ENCODE measurements at places on chromosomes 1 and 21. TPM values are rescaled to one million over a fixed set of nuclear protein-coding genes. Genes with fewer than 3 reads are reported as not detected.
A peak's percentile ranks its signal among the peaks of the same experiment; 100 is the strongest.

DNA sequence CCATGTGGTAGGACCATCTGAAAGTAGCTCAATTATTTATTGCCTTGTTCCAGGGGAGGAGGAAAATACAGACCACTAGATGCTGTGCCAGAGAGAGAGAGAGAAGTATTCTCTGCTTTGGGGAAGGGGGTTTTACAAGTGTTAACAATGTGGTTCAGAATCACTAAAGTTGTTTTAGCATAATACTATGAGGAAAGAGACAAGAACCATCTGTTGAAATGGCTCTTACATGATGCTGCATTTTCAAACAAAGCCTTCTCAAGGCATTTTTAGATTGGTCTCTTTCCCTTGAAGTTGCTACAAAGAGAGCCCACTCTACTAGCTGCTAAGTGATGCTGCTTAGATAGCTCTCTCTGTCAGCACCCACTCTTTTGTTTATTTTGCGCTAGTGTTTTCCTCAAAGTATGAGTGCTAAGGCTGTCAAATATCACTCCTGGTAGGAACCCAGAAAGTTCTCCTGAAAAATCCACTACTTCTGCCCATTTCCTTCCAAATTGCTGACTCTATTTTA lies 255.1 kb downstream of the NFIA start:
- no peak for DNase-seq

LIPI gene
- total RNA-seq: not detected

GRCh38 chr1:7401814-7402547 lies 369.1 kb upstream of the VAMP3 start:
- DNase-seq: peak; percentile 97

DNA sequence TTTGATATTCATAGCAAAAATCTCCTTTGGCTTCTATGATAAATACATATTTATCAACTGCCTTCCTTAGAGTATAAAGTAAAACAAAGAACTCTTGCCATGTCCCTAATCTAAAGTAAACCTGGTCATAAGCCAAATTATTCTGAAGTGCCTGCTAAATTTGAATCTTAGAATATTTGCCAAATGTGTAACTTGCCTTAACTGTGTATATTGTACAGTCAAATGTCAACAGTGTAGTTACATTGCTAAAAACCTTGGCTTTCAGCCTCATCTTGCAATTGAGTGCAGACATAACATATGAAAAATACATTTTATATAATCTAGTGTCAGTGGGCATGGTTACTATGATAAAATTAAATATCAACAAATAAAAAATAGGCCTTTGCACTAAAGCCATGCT lies 583.4 kb upstream of the ADAMTS5 start:
- no peak for DNase-seq

- peak; percentile 36 for DNase-seq
Measured at GRCh38 chr1:41629141-41629540, 144.7 kb upstream of the EDN2 start.

XCL2 gene
- total RNA-seq: not detected

SHISAL2A gene
- total RNA-seq: not detected

- no peak for DNase-seq
Measured at GRCh38 chr1:24470592-24470991, 32.0 kb upstream of the RCAN3 start.

GRCh38 chr1:108590957-108591356 lies 31.1 kb downstream of the EEIG2 start:
- peak; percentile 75 for DNase-seq

GRCh38 chr1:104878203-104878909 lies 1128.7 kb downstream of the AMY1C start:
- no peak for DNase-seq

DNA sequence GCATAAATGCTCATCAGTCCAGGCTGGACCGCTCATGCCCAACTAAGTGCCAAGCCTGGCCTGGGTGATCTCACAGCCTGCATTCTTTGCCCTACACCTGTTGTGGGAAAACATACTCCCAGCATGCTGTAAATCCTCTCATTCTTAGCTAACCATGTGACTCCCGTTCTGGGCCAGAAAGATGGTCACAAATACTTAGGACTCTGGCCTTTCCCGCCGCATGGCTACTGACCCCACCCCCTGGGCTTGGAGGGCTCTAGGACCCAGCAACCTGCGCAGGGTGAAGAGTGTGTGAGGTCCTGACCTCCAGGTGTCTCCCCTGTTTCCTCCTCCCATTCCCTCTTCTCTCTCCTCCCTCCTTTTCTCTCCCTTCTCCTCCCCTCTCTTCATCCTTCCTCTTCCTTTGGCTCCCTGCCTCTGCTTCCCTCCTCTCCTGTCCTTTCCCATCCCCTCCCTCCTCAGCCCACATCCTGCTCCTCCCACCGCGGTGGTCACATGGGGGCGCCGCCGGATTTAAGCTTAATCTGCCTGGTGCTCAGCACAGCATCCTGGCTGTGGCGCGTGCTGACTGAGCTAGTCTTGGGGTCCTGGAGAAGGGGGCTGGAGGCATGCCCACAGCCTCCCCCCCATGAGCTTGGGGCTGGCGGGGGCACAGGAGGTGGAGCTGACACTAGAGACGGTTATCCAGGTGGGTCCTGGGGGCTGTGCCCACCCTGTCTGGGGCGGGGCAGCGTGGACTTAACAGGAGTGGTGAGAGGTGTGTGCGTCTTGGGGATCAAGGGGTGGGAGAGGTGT lies at the start of gene CROCC:
TSS of gene CROCC (plus strand) at position 541 of the 795 bp plus-strand sequence. CDS start at position 629, 88 bp downstream.
- peak; percentile 55 for DNase-seq
